ENCODE measurements at places on chromosomes 7 and 10.

- no peak for DNase-seq
Measured at GRCh38 chr10:42996588-42996987, 80.3 kb upstream of the RET start.

- DNase-seq, result no peak
Measured at GRCh38 chr10:3533296-3533695, 251.7 kb downstream of the KLF6 start.

GRCh38 chr10:75972491-75973276 lies 541.3 kb downstream of the LRMDA start:
- peak; percentile 66 for DNase-seq

- DNase-seq, result no peak
Measured at GRCh38 chr10:121324678-121325213, 273.5 kb downstream of the FGFR2 start.

DNA sequence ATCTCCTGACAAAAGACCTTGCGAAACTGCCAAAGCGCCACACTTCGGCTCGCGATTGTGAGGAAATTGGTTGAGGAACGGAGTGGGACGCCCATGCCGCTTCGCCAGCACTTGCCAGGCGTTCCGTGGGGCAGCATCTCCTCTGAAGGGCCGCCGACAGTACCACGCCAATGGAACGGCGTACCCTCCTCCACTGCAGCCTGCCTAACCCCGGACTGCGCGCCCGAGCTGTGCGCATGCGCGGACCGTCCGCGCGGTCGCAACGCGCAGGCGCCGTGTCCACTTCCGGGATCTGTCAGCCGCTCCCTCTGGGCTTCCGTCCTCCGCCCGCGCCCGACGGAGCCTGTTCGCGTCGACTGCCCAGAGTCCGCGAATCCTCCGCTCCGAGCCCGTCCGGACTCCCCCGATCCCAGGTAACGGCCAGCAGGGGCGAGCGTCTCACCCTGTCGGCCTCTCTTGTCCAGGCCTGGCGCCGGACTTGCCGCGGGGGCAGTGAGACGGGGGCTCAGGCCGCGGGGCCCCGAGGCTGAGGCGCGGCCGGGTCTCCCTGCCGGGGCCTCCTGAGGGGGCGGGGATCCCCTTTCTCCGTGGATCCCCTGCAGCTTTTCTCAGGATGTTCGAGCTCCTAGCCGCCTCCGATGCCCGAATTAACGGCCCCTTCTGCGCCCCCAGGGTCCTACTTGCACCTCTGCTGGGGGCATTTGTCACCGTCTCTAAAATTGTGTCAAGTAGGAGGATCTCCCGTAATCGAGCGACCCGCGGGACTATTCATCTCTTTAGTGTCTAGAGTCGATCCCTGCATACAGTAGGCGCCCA lies at the start of gene ARPC1A:
ARPC1A (plus strand) TSS at position 307 of the 816 bp plus-strand sequence. CDS start 7,456 bp downstream, outside the sequence.
- peak; percentile 91 for DNase-seq

GRCh38 chr7:48088559-48089045 lies 463 bp upstream of the UPP1 start:
- DNase-seq, result peak; percentile 95

DNA sequence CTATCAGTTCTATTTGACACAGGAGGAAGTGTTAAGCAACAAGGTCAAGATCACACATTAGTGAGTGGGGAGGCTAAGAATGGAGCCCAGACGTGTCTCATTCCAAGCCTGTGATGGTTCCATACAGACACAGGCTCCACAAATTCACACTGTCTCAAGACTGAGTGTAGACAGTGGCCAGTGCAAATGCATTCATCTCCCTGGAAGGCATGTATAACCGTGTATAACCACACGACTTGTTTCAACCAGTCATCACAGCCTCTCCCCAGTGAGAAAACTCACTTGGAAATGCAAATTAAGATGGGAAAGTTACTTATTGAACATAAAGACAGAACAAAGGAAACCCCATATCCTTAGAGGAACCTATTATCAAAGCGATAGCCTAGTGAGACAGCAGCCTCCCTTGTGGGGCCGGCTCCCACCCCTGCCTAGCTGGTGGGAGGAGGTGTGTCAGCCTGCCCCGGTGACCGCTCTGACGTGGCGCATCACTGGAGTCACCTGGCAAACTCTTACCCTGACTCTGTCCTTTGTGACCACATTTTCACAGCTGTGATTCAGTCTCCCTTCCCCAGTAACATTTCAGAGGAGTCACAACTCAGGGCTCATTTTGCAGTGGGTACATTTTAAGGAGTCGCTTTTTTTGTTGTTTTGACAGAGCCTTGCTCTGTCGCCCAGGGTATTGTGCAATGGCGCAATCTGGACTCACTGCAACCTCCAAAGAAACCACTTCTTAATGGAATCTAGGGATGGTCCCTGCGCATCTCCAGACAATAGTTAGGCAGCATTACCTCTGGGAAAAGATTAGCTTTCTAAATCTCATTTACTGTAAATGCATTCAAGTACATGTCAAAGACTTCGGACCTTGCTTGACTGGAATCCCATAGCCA lies 126.6 kb upstream of the PARD3 start:
- DNase-seq, result no peak

GRCh38 chr10:36393801-36394200 lies 731.6 kb upstream of the ANKRD30A start:
- peak; percentile 37 for DNase-seq

DNA sequence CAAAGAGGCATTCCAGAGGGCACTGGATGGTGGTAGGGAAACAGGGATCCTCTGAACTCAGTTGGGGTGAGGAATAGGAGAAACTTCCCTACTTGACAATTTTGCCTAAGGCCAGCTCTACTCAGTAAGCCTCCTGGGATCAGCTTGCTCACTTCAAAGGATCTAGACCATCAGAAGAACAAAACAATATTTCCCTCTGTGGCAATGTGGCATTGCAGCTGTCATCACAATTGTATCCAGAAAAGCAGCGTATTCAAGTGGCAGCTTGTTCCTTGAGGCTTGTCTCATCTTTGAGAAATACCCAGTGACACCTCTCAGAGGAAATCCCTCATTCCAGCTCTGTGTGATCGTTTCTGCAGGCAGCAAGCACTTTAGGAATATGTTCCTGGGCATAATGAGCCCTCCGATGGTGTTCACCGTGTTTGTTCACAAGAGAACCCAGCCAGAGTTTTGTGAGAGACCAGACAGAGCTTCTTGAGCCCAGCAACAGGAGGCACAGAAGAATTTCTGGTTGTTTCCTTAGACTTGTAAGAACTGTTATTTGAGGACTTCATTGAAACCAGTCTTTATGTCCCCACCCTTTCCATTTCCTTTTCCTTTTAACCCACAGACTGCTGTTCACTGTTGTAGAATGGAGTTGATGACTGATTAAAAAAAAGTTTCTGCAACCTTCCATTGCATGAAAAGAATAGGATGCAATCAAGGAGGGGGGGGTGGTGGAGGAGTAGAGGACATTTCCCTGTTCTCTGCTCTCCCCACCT lies 747.3 kb downstream of the LRMDA start:
- DNase-seq, result no peak

GRCh38 chr7:50690541-50691011 lies 92.1 kb downstream of the GRB10 start:
- peak; percentile 57 for DNase-seq

DNA sequence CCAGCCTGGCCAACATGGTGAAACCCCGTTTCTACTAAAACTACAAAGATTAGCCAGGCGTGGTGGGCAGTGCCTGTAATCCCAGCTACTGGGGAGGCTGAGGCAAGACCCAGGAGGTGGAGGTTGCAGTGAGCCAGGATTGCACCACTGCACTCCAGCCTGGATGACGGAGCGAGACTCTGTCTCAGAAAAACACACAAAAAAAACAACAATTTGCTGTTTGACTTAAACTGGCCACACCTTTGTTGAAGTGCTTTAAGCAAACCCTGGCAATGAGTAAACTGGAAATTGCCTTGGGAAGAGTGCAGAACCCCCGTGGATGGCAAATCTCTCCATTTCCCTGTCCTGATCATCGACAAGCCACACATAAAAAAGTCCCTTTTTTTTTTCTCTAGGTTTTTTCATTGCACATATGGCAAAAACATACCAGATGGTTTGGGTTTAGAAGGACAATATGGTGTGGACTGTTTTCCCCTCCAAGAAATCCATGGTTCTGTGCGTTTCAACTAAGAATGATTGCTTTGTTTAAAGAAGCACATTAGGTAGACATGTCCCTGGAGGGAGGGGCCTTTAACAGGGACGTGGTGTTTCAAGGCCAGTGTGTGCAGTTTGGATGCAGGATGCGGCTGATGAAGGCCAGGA lies 76.9 kb downstream of the NRP1 start:
- DNase-seq, result no peak

DNA sequence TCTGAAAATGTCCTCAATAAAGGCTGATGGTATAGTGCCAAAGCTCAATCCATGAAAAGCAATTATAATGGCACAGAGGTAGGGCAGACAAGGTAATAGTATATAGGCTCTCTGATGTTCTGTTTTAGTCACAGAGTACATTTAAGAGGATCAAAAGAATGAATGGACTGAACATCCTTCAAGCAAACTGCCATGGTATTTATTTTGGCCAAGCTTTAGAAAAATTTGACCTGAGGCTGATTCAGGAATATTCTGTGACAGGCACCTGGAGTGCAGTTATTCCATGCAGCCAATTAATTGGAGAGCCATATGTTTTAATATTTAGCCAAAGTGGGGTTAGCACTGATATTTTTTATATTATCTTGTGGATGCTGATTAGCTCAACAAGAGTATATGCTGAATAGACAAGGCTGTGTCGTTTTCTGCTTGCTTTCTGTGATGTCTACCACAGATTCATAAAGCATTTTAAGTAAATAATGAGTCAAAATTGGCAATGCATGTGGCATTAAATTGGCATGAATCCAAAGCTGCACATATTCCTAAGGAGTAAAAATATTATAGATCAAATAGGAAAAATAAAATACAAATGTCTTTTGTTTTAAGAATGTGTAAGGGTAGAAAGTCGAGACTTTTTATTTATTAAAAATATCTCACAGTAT lies 177.4 kb downstream of the PCLO start:
- DNase-seq, result no peak

DNA sequence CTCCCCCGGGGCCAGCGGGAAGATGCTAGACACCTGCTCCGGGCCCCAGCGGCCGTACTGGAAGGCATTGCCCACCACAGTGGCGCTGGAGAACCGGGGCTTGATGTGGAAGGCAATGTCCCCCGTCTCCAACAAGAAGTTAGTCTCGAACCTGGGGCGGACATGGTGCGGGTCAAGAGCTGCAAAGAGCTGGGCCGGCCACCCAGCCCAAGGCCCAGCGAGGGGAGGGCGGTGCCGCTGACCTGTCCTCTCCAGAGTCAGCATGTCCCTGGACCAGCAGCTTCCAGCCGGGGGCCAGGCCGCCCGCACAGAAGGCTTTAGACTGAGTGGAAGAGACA lies 551 bp downstream of the GRIFIN start:
- no peak for DNase-seq

Measured in fibroblast of skin of right quadriceps (primary cell).